ENCODE measurements at places on chromosomes 6 and 20. TPM values are rescaled to one million over a fixed set of nuclear protein-coding genes. Genes with fewer than 3 reads are reported as not detected.

DNA sequence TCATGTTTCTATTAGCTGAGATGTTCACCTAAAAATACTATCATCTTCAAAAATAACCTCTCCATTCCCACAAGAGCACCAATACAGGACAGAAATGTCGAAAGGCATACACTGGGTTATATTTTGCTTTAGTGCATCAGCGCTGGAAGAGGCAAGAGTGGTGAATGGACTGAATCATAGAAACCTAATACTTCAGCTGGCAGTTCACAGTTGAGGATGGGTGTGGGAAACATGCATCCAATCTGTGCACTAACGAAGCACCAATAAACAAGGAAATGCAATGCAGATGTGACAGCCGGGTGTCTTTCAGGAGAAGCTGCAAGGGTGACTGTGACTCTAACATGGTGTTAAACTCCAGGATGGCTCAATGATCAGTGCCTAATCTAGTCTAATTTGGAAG is 365.8 kb downstream of the ESR1 start:
- no peak for DNase-seq
- peaks cover 61% of the 10 kb centered on the region for H3K36me3 ChIP-seq
- H3K4me3 ChIP-seq, result no peak overlapping the region
- H3K4me1 ChIP-seq, result peaks cover 3% of the 10 kb centered on the region
- no peak overlapping the region for H3K27ac ChIP-seq

Gene TOP1
- 20.2 TPM for total RNA-seq

DNA sequence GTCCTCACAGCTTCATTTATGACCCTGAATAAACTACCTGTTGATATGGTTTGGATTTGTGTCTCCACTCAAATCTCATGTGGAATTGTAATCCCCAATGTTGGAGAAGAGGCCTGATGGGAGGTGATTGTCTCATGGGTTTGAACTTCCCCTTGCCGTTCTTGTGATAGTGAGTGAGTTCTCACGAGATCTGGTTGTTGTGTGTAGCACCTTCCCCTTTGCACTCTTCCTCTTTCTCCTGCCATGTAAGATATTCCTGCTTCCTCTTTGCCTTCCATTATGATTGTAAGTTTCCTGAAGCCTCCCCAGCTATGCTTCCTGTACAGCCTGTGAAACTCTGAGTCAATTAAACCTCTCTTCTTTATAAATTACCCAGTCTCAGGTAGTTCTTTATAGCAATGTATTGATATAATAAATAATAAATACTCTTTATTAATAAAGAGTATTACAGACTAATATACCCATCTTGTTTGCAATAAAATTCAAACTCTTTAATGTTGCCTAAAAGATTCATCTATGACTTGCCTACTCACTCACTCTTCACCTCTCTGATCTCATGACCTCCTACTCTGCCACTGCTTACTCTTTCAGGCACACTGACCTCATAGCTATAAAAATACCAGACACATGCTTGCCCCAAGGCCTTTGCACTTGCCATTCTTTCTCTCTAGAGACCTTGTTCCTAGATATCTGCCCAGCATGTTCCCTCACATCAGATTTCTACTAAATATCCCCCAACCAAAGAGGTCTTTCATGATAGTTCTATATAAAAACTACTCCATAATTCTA is 256.4 kb upstream of the MARCKS start:
- H3K36me3 ChIP-seq, result no peaks in the 10 kb centered on the region
- peaks cover 16% of the 10 kb centered on the region for H3K4me1 ChIP-seq
- H3K27ac ChIP-seq, result no peak overlapping the region
- H3K27me3 ChIP-seq, result no peaks in the 10 kb centered on the region
- H3K4me3 ChIP-seq, result no peak overlapping the region

GRCh38 chr6:56744528-56744927 is 101.8 kb upstream of the DST start:
- DNase-seq, result no peak
- no peak overlapping the region for H3K4me3 ChIP-seq

Gene C20orf144
- 0.23 TPM for total RNA-seq

DNA sequence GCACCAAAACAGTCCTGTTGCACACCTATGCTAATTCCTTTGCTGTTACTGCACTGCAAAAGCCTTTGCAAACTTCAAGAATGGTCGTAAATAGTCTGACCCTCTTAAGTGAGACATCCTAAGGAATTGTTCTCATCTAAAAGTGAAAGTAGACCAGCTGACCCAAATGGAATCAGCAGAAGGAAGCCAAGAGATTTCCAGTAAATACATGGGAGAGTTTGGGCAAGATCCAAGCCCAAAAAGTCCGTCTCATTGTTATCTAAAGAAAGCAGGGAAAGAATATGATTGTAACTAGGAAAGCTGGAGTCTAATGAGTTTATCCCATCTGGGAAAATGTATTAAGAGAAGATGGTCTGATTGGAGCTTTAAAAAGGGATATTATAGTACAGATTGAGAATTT is 43.0 kb upstream of the HIVEP1 start:
- H3K4me3 ChIP-seq, result peak overlapping the region; percentile 28
- H3K27me3 ChIP-seq, result no peaks in the 10 kb centered on the region
- peak overlapping the region; percentile 15 for H3K27ac ChIP-seq
- H3K4me1 ChIP-seq, result peaks cover 7% of the 10 kb centered on the region

Gene MEI4
- total RNA-seq, result not detected

DNA sequence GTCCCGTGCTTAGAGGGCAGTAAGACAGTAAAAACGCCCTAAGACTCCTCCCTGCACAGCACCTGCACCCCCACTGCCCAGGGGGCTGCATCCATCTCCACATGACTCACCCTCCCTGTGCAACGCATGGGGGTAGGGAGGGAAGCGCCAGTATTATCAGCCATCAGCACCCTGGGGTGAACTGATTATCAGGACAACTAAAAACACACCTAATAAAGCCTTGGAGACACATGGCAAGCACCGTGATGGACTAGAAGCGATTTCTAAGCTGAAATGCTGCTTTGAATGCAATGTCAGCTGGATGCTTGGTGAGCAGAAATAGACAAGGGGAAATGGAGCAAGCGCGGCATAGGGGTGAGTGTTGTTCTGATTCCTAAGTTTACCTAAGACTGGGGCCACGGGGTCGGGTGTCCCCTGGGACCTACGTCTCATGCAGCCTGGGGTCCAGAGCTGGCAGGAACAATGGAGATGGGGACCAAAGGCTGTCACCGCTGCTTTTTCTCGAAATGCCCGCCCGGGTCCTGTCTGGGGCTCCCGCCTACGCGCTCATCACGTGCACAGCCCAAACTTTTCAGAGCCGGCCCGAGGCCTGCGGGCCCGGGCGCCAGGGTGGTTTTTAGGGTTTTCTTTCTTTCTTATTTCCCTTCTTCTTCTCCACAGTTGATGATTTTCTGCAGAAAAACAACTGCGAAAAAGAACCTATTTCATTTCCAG is 702 bp upstream of the TNFAIP3 start:
- no peaks in the 10 kb centered on the region for H3K27me3 ChIP-seq
- H3K4me3 ChIP-seq, result peak overlapping the region; percentile 85
- peaks cover 65% of the 10 kb centered on the region for H3K4me1 ChIP-seq
- DNase-seq, result no peak
- no peaks in the 10 kb centered on the region for H3K36me3 ChIP-seq

GRCh38 chr20:23331450-23332350 is 18.9 kb upstream of the NXT1 start:
- no peaks in the 10 kb centered on the region for H3K27me3 ChIP-seq
- DNase-seq, result no peak
- no peak overlapping the region for H3K27ac ChIP-seq
- no peaks in the 10 kb centered on the region for H3K36me3 ChIP-seq
- no peaks in the 10 kb centered on the region for H3K4me1 ChIP-seq
- H3K4me3 ChIP-seq, result no peak overlapping the region

- H3K36me3 ChIP-seq, result no peaks in the 10 kb centered on the region
- no peaks in the 10 kb centered on the region for H3K27me3 ChIP-seq
- peaks cover 59% of the 10 kb centered on the region for H3K4me1 ChIP-seq
- H3K4me3 ChIP-seq, result no peak overlapping the region
- no peak for DNase-seq
Observed at GRCh38 chr20:57665589-57665971, 44.2 kb downstream of the PMEPA1 start.

Gene OXT
- not detected for total RNA-seq

GRCh38 chr6:161271343-161272030 is 2.4 kb downstream of the AGPAT4 start:
- H3K27me3 ChIP-seq, result no peaks in the 10 kb centered on the region
- peak; percentile 10 for DNase-seq
- H3K36me3 ChIP-seq, result peaks cover under 1% of the 10 kb centered on the region

DNA sequence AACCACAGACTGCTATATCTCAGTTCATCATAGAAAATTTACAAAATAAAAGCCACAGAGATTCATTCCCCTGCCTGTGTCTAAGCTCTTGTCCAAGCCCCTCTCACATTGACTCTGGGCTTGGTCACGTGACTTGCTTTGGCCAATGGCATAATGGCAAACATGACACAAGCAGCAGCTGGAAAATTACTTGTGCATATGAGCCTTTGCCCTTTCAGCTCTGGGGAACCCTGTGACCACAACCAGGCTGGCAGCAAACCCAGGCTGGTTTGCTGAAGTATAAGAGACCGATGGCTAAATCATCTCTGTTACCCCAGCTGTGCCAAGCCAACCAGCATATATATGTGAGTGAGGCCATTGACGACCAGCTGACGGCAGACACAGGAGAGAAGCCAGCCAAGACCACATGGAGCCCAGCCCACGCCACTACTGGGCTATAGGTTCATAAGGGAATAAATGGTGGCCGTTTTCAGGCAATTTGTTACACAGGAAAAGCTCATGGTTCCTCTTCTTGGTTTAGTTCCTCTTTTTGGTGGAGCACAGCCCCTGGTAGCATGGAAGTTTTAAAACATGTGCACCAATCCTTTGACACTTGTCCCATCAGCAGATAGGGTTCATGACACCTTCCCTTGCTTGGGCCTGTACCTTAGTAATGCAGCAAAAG is 31.8 kb upstream of the RSPO4 start:
- no peaks in the 10 kb centered on the region for H3K4me1 ChIP-seq
- H3K27me3 ChIP-seq, result no peaks in the 10 kb centered on the region
- H3K27ac ChIP-seq, result no peak overlapping the region
- H3K4me3 ChIP-seq, result no peak overlapping the region
- no peak for DNase-seq

Gene SLC32A1
- not detected for total RNA-seq

GRCh38 chr20:61104232-61104631 is 147.8 kb upstream of the CDH4 start:
- no peaks in the 10 kb centered on the region for H3K27me3 ChIP-seq
- no peak overlapping the region for H3K4me3 ChIP-seq
- no peaks in the 10 kb centered on the region for H3K36me3 ChIP-seq
- no peak for DNase-seq
- H3K4me1 ChIP-seq, result no peaks in the 10 kb centered on the region

Gene TUBB1
- total RNA-seq, result not detected

- peaks cover 12% of the 10 kb centered on the region for H3K4me1 ChIP-seq
- DNase-seq, result no peak
- peak overlapping the region; percentile 29 for H3K27ac ChIP-seq
- no peak overlapping the region for H3K4me3 ChIP-seq
- H3K36me3 ChIP-seq, result peaks cover 63% of the 10 kb centered on the region
Observed at GRCh38 chr6:152399399-152399798, 237.8 kb downstream of the SYNE1 start.

DNA sequence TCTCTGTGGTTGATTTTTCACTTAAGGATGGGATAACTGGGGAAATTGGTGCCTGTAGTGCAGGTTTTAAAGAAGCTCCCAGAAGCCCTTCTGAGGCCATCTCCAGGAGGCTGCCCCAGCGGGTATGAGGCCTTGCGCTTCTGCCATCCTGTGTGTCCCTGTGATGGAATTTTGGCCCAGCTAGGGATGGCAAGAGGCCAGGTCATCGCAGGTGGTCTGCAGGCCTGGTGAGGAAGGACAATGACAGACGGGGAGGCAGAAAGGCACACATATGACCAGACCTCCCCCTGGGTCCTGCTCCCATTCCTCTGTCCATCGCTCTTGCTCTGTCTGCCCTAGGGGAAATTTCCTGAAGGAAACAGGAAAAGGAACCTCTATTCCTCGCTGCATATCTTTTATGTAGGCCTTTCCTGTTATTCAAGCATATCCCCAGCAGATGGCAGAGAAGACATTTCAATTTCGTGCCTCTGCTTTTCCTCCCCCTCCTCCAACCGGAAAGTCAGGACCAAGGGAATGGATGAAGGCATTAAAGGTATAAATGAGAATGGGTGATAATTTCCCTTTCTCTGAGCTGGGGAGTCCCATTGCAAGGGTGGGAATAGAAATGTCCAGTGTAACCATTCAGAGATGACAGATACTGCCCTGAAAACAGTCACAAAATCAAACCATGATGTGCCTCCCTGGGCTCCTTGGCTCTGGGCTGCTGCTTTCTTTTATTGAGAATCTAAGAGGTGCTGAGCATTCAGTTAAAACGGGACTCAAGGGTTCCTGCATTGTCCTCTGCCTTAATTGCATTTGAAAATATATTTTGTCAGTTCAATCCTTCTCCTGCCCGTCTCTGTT is 17.6 kb upstream of the HLA-F start:
- H3K36me3 ChIP-seq, result no peaks in the 10 kb centered on the region
- no peaks in the 10 kb centered on the region for H3K27me3 ChIP-seq
- no peak for DNase-seq

GRCh38 chr6:22601984-22602383 is 32.6 kb downstream of the HDGFL1 start:
- no peaks in the 10 kb centered on the region for H3K27me3 ChIP-seq
- DNase-seq, result no peak
- H3K36me3 ChIP-seq, result no peaks in the 10 kb centered on the region
- no peak overlapping the region for H3K27ac ChIP-seq
- no peak overlapping the region for H3K4me3 ChIP-seq
- H3K4me1 ChIP-seq, result no peaks in the 10 kb centered on the region

- H3K27ac ChIP-seq, result no peak overlapping the region
- peaks cover 48% of the 10 kb centered on the region for H3K27me3 ChIP-seq
- no peak for DNase-seq
- no peaks in the 10 kb centered on the region for H3K36me3 ChIP-seq
- H3K4me3 ChIP-seq, result no peak overlapping the region
Observed at GRCh38 chr6:1605893-1606779, 3.6 kb upstream of the FOXC1 start.

GRCh38 chr6:83092756-83093399 is 25.4 kb downstream of the DOP1A start:
- no peak overlapping the region for H3K4me3 ChIP-seq
- no peak for DNase-seq
- no peak overlapping the region for H3K27ac ChIP-seq

Gene EXOC2
- total RNA-seq, result 22.0 TPM

- no peak for DNase-seq
- peaks cover 99% of the 10 kb centered on the region for H3K4me1 ChIP-seq
- peak overlapping the region; percentile 93 for H3K27ac ChIP-seq
- H3K36me3 ChIP-seq, result peaks cover 14% of the 10 kb centered on the region
- no peak overlapping the region for H3K4me3 ChIP-seq
Observed at GRCh38 chr20:44598423-44599305, 16.3 kb downstream of the PKIG start.
